Fibroblast of skin of right quadriceps (primary cell): ENCODE measurements at places on chromosomes 7 and 10.

DNA sequence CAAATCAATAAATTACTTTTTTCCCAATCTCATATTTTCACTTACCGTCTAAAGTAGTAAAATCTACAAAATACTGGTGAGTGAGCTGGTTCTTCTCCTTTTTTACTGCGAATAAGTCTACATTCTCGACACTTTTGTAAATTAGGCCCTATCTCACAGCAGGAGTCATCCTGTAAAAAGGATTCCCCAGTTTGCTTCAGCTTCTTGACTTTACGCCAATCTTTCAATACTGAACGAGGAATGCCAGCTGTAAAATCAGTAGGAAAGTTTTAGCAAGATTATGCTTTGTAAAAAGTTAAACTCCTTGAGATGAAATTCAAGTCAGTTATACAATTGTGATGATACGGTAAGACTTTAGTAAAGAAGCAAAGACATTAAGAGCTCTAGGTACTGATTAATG lies 67.3 kb downstream of the NRBF2 start:
- DNase-seq: no peak

- no peak for DNase-seq
Measured at GRCh38 chr10:12728494-12728893, 273.0 kb downstream of the CCDC3 start.

- DNase-seq: no peak
Measured at GRCh38 chr10:63213489-63213888, 80.4 kb downstream of the NRBF2 start.

- no peak for DNase-seq
Measured at GRCh38 chr10:102553771-102554170, 50.0 kb downstream of the SUFU start.

DNA sequence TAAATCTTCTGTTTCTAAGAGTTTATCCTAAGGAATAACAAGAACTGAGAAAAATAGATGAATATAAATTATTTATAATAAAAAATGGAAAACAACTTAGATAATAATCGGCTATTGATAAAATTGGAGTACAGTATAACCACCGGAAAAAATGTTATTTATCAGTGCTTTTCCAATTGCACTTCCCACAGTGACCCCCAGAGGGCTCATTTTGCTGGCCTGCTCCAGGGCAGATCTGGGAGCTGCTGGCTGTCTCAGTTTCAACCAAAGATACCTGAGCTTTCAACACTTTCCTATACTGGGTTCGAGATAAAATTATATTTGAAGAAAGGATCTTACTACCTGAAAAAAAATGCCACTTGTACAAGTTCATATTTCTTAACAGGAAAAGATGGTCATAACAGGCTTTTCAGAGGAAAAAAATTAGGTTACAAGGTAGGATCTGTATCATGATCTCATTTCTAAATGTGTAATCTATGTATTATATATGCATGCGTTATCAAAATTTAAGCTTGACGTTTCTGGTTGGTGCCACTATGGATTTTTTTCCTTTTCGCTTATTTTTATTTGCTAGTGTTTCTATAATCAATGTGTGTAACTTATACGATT lies 165.7 kb downstream of the NPSR1 start:
- DNase-seq: peak; percentile 39

DNA sequence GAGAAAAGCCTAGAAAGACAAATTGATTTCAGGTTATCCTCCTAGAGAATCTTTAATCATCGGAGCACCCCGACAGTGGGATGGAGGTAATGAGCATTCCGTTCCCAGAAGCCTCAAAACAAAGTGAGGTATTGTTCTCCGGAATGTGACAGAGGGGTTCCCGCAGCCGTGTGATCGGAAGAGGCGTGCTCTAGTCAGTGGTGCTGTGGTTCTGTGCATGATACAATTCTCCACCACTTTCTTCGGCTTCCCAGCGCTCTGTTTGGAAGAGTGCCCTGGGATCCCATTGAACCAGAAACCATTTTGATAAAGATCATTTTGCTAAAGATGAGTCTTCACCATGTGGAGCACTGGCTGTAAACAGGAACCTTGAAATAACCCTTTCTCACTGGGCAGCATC lies 434.6 kb downstream of the PAXIP1 start:
- DNase-seq: no peak

- DNase-seq: no peak
Measured at GRCh38 chr7:6504996-6505395, 46.3 kb downstream of the GRID2IP start.

GRCh38 chr10:11849277-11849676 lies 26.1 kb downstream of the PROSER2 start:
- DNase-seq: no peak

GRCh38 chr10:123141791-123142700 lies 5.9 kb upstream of the HMX2 start:
- DNase-seq: no peak

- no peak for DNase-seq
Measured at GRCh38 chr10:128365156-128365725, 239.0 kb upstream of the MKI67 start.
